ENCODE measurements at places on chromosomes 13 and 19.

DNA sequence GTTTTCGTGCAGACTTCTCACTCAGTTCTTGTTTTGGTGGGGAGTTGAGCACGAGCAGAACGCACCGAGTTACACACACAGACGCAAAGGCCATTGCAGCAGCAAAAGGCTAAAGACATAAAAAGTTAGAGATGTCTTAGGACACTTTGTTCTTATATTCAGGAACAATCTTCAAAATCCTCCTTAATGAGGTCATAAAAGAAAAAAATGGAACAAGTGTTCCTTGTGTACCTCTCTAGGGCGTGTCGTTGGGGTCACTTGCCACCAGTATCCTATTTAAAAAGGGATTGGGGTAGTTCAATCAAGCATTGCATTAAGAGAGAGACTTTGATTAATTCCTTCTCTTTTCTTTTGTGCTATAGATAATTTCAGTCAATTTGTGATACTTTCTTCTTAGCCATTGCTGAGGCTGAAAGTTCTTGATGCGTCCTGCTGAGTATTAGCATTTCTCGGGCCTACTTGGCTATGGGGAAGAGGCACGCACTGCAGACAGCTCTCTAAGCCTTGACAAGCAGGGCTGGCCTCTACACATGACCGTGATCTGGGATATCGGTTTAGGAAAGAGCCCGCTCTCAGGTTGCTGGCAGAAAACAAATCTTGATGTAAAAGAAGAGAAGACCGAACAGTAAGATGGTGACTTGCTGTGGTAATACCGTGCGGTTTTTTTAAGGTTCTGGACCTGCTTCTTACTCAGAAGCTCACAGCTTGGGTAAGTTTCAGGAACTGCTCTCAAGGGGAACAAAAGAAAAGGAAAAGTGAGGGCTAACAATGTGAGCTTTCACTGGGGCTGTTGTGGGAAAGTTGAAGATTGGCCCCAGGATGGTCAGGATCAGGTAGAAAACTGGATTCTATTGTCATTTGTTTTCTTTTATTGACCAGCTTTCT is 223.6 kb downstream of the TM9SF2 start:
- no peak for DNase-seq

GRCh38 chr19:54316746-54317107 is 3.8 kb upstream of the LILRA5 start:
- DNase-seq, result no peak

GRCh38 chr13:41652735-41653361 is 195.5 kb downstream of the RGCC start:
- DNase-seq, result no peak

GRCh38 chr13:43861863-43862262 is 17.7 kb downstream of the CCDC122 start:
- DNase-seq, result no peak
